Trophoblast cell (in vitro differentiated cells and primary cell): ENCODE measurements at places on chromosomes 16 and 17.

DNA sequence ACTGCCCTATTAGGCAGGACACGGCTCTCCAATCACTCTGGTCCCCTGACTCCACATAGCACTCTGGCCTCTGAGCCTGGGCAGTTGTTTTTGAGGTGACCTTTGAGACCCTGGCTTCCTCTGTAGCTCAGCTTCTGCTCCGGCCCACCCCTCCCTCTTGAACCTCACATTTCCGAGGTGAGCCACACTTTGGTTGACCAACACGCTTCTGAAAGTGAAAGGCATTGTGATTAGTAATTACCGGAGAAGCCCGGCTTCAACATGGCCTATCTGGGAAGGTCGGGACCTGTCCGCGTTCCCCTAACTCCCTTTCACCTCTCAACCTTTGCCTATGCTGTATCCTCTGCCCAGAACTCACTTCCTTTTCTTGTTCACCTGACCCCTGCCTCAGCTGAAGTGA is 10.3 kb upstream of the ITGAX start:
- H3K4me3 ChIP-seq, result no peak overlapping the region
- no peak for DNase-seq
- no peaks in the 10 kb centered on the region for H3K36me3 ChIP-seq
- H3K27me3 ChIP-seq, result no peaks in the 10 kb centered on the region
- H3K27ac ChIP-seq, result no peak overlapping the region
- no peaks in the 10 kb centered on the region for H3K4me1 ChIP-seq

DNA sequence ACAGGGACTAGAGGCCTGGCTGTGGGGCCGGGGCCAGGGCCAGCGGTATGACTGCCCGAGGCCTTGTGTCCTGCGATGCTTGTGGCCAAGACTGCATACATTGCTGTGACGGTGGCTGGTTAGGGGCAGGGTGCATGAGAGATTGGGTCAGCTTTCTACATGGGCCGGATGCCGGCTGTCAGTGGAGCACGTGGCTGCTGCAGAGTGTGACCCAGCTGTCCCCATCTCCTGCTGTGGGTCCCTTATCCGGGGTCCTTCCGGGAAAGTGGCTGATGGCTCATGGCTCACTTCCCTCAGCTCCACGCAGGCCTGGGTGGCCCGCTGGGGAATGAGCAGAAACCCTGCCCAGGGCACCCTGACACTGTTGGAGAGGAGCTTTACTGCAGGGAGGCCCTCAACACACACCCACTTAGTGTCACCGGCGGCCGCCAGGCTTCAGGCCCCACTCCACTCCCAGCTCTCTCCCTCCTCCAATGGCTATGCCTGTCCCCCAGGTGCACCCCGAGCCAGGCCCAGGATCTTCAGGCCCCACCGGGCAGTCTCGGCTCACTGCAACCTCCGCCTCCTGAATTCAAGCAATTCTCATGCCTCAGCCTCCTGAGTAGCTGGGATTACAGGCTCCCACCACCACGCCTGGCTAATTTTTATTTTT is 808 bp upstream of the RGS11 start:
- no peak overlapping the region for H3K27ac ChIP-seq
- peaks cover 36% of the 10 kb centered on the region for H3K27me3 ChIP-seq
- no peaks in the 10 kb centered on the region for H3K36me3 ChIP-seq
- H3K4me1 ChIP-seq, result no peaks in the 10 kb centered on the region
- DNase-seq, result peak; percentile 45

- no peaks in the 10 kb centered on the region for H3K27me3 ChIP-seq
- H3K27ac ChIP-seq, result no peak overlapping the region
- no peaks in the 10 kb centered on the region for H3K36me3 ChIP-seq
- DNase-seq, result peak; percentile 76
- no peaks in the 10 kb centered on the region for H3K4me1 ChIP-seq
These were observed 73.3 kb upstream of the MTMR4 start for GRCh38 chr17:58587713-58588117.

DNA sequence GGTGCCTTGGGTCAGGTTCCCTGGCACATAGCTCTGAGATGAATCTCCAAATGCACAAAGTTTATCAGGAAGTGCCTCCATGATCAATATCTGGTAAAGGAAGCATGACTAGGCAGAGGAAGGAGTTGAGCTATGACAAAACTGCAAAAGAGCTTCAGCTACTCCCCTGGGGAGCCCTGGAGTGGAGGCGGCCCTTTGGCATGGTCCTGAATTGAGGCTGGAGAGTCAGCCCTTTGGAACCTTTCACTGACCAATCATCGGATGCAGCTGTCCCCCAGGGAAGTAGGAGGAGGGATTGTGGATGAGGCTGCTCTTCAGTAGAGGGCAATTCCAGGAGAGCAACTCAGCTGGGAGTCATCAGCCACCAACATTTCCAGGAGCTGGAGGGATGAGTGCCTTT is 46.1 kb upstream of the NLRP1 start:
- peak overlapping the region; percentile 5 for H3K4me3 ChIP-seq
- peak; percentile 18 for DNase-seq
- H3K27ac ChIP-seq, result no peak overlapping the region
- no peaks in the 10 kb centered on the region for H3K36me3 ChIP-seq

DNA sequence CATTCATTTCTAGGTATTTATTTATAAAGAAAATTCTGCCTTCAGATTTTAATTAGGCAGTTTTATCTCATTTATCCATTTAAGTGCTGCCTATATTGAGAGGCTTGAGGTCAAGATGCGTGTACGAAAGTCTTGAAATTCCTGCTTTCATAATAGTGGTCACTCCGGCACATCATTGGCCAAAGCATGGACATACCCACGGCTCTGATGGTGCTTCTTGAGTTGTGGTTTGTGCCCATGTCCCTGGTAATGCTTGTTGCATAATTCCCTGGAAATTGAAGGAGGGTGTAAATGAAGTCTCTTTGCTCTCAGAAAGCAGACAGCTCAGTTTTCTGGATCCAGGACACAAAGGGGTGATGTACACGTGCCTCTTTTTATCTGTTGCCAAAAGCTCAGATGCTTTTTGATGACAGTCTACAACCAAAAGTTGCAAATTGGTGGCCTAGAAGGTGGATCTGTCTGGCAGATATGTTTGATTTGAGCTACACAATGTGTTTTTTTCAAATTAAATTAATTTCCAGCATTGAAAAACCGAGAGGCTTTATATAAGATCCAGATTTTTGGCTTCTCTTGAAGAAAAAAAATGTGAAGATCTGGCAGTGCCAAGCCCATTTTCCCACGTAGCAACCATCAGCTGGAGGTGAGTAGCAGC is 94.4 kb downstream of the SHISA9 start:
- no peak overlapping the region for H3K27ac ChIP-seq
- DNase-seq, result no peak
- H3K4me3 ChIP-seq, result no peak overlapping the region
- no peaks in the 10 kb centered on the region for H3K27me3 ChIP-seq
- H3K36me3 ChIP-seq, result no peaks in the 10 kb centered on the region

DNA sequence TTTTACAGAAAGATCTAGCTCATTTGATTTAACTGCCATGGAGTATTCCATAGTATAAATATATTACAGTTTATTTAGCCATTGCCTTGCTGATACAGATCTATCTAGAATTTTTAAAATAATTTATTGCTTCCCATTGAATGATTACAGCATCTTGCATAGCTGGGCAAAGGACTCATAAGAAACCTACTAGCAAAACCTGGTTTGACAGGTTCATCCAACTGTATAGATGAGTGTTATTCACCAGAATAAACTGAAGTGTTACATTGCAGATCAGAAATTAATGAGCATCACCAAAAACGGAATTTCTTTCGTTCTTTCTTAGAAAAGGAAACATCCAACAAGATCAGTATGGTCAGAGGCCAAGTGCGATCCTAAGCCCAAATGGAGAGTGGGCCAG is 202.2 kb upstream of the CACNG5 start:
- DNase-seq, result no peak
- no peak overlapping the region for H3K4me3 ChIP-seq
- no peak overlapping the region for H3K27ac ChIP-seq
- H3K4me1 ChIP-seq, result no peaks in the 10 kb centered on the region
- no peaks in the 10 kb centered on the region for H3K27me3 ChIP-seq

GRCh38 chr16:89098767-89099430 is 5.2 kb downstream of the ACSF3 start:
- H3K27me3 ChIP-seq, result no peaks in the 10 kb centered on the region
- H3K4me1 ChIP-seq, result peaks cover 17% of the 10 kb centered on the region
- no peak overlapping the region for H3K4me3 ChIP-seq
- H3K27ac ChIP-seq, result no peak overlapping the region
- peaks cover 46% of the 10 kb centered on the region for H3K36me3 ChIP-seq
- no peak for DNase-seq

GRCh38 chr17:28170771-28171170 is 128.3 kb downstream of the NLK start:
- DNase-seq, result no peak
- no peak overlapping the region for H3K4me3 ChIP-seq
- peaks cover 4% of the 10 kb centered on the region for H3K4me1 ChIP-seq
- no peaks in the 10 kb centered on the region for H3K27me3 ChIP-seq

GRCh38 chr16:67563708-67564468 is 1.6 kb downstream of the CTCF start:
- H3K27me3 ChIP-seq, result no peaks in the 10 kb centered on the region
- H3K4me1 ChIP-seq, result no peaks in the 10 kb centered on the region
- H3K36me3 ChIP-seq, result no peaks in the 10 kb centered on the region
- peak overlapping the region; percentile 100 for H3K27ac ChIP-seq
- peak; percentile 58 for DNase-seq
- H3K4me3 ChIP-seq, result peak overlapping the region; percentile 100

DNA sequence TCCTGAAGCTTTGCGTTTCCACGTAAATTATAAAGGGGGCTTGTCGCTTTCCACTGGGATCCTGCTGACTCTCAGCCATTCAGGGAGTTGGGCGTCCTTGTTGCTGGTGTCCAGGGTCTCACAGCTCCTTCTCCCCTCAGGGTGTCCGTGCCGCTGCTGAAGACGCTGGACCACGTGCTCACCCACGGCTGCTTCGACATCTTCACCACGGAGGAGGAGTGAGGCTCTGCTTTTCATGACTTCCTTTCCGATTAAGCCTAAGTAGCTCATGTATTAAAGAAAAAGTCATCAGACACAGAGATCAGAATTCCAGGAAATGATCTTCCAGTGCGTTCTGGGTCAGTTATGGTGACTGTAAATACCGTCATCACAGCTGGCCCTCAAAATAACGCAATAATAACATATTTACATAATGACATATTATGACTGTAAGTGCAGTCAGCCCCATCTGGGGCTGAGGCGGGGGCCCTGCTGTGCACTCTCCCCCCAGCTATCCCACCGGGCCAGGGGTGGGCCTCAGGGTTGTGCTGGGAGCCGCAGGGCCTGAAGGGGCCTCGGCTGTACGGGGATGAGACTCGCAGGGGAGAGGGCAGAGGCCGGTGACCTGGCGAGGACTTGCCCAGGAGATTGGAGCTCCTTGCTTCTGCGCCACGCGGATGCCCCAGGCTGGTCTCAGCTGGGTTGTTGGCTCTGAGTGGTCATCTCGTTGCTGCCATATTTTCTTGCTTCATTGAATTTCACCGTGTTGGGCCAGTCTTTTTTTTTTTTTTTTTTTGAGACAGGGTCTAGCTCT is 92.9 kb upstream of the ZNF750 start:
- no peak overlapping the region for H3K4me3 ChIP-seq
- H3K36me3 ChIP-seq, result peaks cover 47% of the 10 kb centered on the region
- DNase-seq, result no peak
- H3K27me3 ChIP-seq, result no peaks in the 10 kb centered on the region

GRCh38 chr16:19094542-19095365 is 19.0 kb upstream of the ITPRIPL2 start:
- H3K27ac ChIP-seq, result no peak overlapping the region
- H3K27me3 ChIP-seq, result no peaks in the 10 kb centered on the region
- H3K4me3 ChIP-seq, result no peak overlapping the region
- H3K36me3 ChIP-seq, result no peaks in the 10 kb centered on the region

- no peaks in the 10 kb centered on the region for H3K27me3 ChIP-seq
- DNase-seq, result no peak
- no peaks in the 10 kb centered on the region for H3K36me3 ChIP-seq
- no peak overlapping the region for H3K4me3 ChIP-seq
- H3K4me1 ChIP-seq, result no peaks in the 10 kb centered on the region
- no peak overlapping the region for H3K27ac ChIP-seq
These were observed 477.5 kb downstream of the WWOX start for GRCh38 chr16:78576941-78577340.

- no peak overlapping the region for H3K27ac ChIP-seq
- H3K27me3 ChIP-seq, result no peaks in the 10 kb centered on the region
- no peaks in the 10 kb centered on the region for H3K4me1 ChIP-seq
- DNase-seq, result no peak
- no peak overlapping the region for H3K4me3 ChIP-seq
- no peaks in the 10 kb centered on the region for H3K36me3 ChIP-seq
These were observed 124.1 kb downstream of the PRKCA start for GRCh38 chr17:66426397-66427033.

DNA sequence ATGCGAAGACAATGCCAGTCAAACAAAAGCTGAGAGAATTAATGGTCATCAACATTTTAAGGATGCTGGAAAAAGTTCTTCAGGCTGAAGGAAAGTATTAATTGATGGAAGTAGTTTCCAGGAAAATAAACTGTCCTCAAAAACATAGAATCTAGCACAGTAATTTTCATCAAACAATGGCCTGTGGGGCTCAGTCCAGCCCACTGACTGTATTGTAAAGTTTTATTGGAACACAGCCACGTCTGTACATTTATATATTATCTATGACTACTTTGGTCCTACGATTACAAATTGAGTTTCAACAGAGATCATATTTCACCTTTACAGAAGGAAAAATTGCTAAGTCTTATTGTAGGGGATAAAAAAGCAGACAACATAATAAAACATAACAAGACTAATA is 484.5 kb downstream of the KCNJ2 start:
- no peaks in the 10 kb centered on the region for H3K27me3 ChIP-seq
- H3K27ac ChIP-seq, result no peak overlapping the region
- H3K36me3 ChIP-seq, result no peaks in the 10 kb centered on the region
- DNase-seq, result no peak

- H3K27me3 ChIP-seq, result no peaks in the 10 kb centered on the region
- peaks cover 13% of the 10 kb centered on the region for H3K4me1 ChIP-seq
- no peaks in the 10 kb centered on the region for H3K36me3 ChIP-seq
These were observed 15.3 kb downstream of the CYTH1 start for GRCh38 chr17:78766743-78767294.

DNA sequence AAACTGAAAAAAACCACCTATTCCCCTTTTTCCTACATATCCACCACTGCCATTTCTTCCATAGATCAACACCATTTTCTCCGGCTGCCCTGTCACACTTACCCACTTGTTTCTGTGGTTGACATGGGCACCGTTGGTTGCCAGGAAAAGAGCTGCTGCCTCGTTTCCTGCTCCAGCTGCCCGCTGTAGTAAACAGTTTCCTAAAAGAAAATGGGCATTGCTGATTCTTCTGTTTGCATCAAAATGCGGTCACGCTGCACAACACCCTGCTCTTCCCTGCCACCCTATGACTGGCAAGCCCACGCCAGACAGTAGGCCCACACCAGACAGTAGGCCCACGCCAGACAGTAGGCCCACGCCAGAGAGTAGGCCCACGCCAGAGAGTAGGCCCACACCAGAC is 46.3 kb downstream of the CYB5D2 start:
- H3K4me1 ChIP-seq, result peaks cover 15% of the 10 kb centered on the region
- peaks cover 44% of the 10 kb centered on the region for H3K36me3 ChIP-seq
- DNase-seq, result no peak
- no peak overlapping the region for H3K27ac ChIP-seq
- H3K4me3 ChIP-seq, result no peak overlapping the region
